ENCODE measurements at places on chromosomes 2 and 18. TPM values are rescaled to one million over a fixed set of nuclear protein-coding genes. Genes with fewer than 3 reads are reported as not detected.

GRCh38 chr2:192969055-192969454 is 774.3 kb upstream of the TMEFF2 start:
- no peaks in the 10 kb centered on the region for H3K4me1 ChIP-seq
- DNase-seq, result no peak
- no peak overlapping the region for H3K4me3 ChIP-seq
- no peaks in the 10 kb centered on the region for H3K27me3 ChIP-seq
- H3K36me3 ChIP-seq, result no peaks in the 10 kb centered on the region
- H3K27ac ChIP-seq, result no peak overlapping the region

- H3K4me3 ChIP-seq, result no peak overlapping the region
- peak; percentile 81 for DNase-seq
- H3K4me1 ChIP-seq, result peaks cover 24% of the 10 kb centered on the region
Measured at GRCh38 chr2:39377226-39377939, 59.7 kb downstream of the MAP4K3 start.

DNA sequence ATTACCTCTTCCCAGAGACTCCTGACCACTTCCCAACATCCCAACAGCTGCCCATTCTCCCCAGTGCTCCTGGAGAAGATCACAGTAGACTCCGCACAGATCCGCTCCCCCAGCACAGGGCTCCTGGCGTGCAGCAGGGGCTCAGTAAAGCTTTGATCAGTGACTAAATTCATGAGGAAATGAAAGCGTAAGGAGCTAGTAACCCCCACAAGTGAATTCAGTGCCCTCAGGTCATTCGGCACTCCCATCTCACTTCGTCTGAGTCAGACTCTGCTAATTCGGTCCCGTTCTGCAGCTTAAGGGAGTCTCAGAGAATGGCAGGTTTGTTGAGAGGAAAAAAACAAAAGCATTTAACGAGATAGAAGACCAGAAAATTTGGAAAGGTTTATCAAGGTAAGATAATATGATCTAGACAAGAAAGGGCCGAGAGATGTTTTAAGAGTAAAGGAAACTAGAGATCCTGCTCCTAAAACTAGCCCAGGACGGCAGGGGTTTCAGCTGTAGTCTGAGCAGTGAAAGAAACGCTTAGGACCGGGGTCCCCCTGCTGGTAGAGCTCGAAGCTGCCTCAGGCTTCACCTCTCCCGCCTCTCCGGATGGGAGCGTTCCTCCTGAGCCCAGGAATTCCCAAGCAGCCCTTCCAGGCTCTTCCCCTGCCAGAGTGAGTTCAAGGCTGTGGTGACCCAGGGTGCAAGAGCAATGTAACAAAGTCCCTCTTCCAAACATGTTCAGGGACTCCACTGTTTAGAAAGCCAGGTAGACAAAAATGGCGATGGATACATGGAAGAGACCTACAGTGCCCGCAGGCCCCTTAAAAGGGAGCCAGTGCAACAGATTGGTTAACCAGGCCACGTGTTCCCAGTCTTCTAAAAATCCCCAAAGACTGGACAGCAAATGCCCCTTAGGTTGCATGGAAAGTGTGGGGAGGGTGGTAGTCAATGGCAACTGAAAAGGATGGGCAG is 127.3 kb downstream of the DNER start:
- peaks cover 12% of the 10 kb centered on the region for H3K27me3 ChIP-seq
- no peaks in the 10 kb centered on the region for H3K36me3 ChIP-seq
- H3K27ac ChIP-seq, result no peak overlapping the region
- no peaks in the 10 kb centered on the region for H3K4me1 ChIP-seq
- no peak overlapping the region for H3K4me3 ChIP-seq

- DNase-seq, result peak; percentile 38
- no peaks in the 10 kb centered on the region for H3K4me1 ChIP-seq
- H3K36me3 ChIP-seq, result no peaks in the 10 kb centered on the region
- no peak overlapping the region for H3K27ac ChIP-seq
- H3K4me3 ChIP-seq, result no peak overlapping the region
Measured at GRCh38 chr18:64037812-64038414, 68.0 kb downstream of the SERPINB8 start.

DNA sequence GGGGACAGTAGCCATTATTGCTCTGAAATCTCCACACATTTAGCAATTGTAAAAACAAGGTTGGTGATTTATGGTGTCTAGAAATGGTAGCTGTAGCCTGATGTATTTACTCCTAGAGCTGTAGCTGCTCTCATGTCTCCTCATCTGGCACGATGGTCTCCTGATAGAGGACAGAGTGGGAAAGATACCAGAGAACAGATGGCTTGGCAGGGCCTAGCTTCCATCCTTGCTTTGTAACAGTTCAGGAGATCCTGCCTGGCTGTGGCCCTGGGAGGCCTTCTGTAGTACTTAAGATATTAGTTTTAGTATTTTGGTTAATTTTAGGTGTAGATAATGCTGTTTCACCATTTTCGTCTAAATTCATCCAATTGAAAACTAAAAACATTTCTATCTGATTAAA is 6.7 kb downstream of the ATG16L1 start:
- no peaks in the 10 kb centered on the region for H3K27me3 ChIP-seq
- peaks cover 40% of the 10 kb centered on the region for H3K36me3 ChIP-seq
- no peak overlapping the region for H3K27ac ChIP-seq
- no peak overlapping the region for H3K4me3 ChIP-seq

GRCh38 chr2:21427606-21428005 is 303.8 kb downstream of the TDRD15 start:
- no peak for DNase-seq
- H3K27me3 ChIP-seq, result no peaks in the 10 kb centered on the region
- no peak overlapping the region for H3K27ac ChIP-seq
- no peaks in the 10 kb centered on the region for H3K36me3 ChIP-seq
- H3K4me1 ChIP-seq, result no peaks in the 10 kb centered on the region

DNA sequence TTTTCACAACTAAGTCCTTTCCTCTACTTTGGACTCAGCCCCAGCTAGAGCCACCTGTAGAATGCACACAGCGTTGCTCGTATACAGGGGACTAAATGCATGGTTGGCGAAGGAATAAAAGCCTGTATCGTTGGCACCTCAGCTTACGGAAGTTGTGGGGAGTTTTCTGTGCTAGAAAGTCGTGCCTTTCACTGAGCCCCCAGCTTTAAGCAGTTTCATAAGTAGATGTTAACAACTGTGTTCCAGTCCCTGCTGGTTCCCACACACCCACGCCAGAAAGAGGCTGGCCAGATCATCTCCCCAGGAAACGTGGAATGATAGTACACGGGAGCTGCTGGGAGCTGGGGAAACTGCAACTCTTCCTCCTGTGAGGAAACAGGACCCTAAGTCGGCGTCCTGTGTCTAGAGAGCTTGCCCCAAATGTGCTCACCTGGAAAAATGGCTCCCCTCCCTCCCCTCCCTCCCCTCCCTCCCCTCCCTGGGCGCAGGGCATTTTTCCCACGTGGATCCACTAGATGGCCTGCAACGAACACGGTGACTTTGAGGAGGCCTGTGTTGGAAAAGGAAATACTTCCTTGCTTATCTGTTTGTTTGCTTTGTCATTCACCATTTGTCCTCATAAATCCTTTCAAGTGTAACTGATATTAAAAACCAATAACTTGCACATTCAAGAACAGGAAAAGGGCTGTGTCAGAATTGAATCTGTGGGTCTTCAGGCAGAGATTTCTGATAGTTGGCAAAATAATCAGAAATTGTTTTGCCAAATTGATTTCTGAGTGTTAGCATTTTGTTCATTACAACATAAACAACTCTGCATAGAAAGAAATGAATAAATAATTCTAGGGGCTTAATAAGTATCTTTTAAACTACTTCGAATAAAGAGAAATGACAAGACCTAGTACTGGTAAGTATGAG is 43.9 kb upstream of the RFX8 start:
- no peak for DNase-seq
- peaks cover 7% of the 10 kb centered on the region for H3K36me3 ChIP-seq
- H3K4me1 ChIP-seq, result peaks cover 23% of the 10 kb centered on the region
- no peak overlapping the region for H3K27ac ChIP-seq

DNA sequence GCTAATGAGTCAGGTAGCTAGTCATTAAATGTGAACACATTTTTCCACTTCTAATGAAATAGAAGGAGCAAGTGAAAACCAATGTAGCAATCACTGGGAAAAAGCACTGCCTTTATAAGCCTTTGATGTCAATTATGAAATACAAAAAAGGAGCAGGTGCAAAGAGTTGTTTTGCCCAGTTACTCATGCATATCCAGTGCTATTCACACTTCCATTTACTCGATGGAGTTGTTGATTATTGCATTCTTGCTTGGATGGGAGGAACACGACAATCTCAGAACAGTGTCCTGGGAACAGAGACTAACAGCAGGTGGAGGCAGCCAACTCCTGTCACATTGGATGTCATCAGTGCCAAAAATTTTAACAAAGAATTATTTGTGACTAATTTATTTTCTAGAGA is 372.5 kb downstream of the CBLN2 start:
- no peaks in the 10 kb centered on the region for H3K27me3 ChIP-seq
- H3K27ac ChIP-seq, result no peak overlapping the region

DNA sequence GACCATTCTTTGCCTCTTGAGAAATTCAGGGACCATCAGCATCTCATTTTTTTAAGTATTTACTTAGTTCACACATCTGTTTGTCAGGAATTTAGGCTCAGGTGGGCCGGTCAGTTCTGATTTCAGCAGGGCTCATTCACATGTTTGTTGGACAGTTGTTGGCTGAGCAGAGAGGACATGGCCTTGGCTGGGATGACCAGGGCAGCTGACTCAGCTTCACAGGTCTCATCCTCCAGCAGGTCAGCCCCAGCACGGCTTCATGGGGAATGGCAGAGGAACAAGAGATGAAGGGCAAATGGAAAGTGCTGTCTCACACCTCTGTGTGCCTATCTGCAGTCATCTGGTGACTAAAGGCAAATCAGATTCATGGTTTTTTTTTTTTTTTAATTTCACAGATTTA is 136.1 kb upstream of the TMEM200C start:
- peaks cover 19% of the 10 kb centered on the region for H3K36me3 ChIP-seq
- DNase-seq, result no peak
- H3K4me1 ChIP-seq, result no peaks in the 10 kb centered on the region
- H3K27ac ChIP-seq, result no peak overlapping the region
- H3K27me3 ChIP-seq, result no peaks in the 10 kb centered on the region
- H3K4me3 ChIP-seq, result no peak overlapping the region

DNA sequence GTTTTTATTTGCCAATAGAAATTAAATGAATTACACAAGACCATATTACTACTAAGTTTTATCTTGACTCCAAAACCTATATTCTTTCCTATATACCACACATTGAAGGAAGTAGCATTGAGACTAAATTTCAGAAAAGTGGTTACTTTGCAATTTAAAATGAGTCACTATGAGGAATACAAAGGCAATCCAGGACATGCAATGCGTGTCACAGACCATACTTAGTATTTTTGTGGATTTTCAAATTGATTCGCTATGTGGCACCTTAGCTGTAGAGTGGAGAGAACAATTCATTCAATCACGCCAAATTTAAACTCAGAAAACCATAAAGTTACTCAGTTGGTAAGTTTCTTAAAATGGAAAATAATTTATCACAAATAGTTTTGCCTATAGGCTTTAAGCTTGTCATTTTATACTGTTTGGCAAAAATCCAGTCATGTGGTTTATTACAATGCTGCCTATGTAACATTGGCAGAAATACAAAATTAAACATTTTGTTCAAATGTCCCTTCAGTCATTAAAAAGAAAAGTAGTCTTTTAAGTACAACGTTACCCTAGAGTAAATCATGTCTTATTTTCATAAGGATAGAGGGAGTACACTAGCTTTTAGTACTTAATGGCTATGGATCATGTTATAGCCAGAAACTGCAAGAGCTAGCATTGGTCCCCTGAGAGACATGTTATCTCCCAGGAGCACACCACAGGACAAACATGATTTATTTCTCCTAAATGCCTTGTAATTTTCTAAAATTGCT is 222.8 kb upstream of the CDH7 start:
- no peaks in the 10 kb centered on the region for H3K4me1 ChIP-seq
- no peaks in the 10 kb centered on the region for H3K27me3 ChIP-seq
- H3K27ac ChIP-seq, result no peak overlapping the region
- no peak for DNase-seq
- H3K36me3 ChIP-seq, result no peaks in the 10 kb centered on the region
- H3K4me3 ChIP-seq, result no peak overlapping the region

DNA sequence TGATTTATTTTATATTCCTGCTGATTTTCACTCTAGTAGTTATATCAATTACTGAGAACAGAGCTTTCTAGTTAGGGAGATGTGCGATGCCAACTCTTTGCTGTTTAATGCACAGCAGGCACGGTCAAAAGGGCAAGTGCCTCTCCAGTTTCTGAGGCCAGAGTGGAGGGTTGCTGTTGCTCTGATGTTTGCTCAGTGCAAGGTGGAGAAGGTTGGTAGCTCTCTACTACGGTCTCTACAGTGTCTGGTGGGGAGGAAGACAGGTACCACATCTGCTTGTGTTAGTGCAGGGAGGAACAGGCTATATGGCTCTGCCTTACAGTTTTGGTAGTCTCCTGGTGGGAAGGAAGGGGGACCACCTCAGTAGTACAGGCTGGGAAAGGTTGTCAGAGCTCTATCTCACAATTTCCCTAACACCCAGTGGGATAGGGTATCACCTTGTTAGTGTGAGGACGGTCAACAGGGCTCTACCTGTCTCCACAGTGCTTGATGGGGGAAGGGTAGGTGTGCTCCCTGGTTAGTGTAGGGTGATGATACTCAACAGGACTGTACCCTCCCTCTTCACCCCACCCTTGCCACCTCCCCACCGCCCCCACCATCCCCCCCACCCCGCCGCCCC is 85.9 kb downstream of the FANCL start:
- H3K4me3 ChIP-seq, result no peak overlapping the region
- H3K4me1 ChIP-seq, result no peaks in the 10 kb centered on the region
- H3K27ac ChIP-seq, result no peak overlapping the region
- no peaks in the 10 kb centered on the region for H3K27me3 ChIP-seq
- no peak for DNase-seq

DNA sequence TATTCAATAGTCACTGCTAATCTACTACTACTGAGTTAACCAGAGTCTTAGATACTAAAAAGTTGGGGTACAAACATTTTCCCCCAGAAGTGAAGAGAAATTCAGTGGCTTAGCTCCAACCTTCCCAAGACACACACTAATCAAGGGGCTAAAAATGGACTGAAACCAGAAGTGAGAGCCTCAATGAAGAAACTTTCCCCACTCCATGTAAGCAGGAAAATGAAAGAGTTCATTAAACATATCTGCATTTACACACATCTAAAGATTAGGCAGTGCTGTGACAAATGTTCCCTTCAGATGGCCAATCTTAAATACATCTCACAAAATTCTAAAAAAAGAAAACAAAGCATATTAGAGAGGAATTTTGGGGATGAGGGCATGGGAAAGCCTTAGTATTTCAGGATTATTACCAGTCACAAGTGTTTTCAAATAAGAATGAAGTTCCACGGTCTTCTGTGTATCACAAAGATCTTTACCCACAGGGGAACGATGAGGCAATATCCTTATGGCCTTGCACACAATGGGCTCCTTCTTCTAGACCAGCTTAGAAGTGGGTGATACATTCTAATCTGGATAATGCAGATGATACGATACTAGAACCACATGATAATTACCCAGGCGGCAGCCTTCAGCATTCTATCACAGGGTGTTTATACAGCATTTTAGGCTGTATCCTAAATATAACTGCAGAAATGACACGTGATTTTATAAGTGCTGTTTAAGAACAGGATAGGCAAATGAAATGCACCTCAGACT is 17.1 kb downstream of the ANKRD44 start:
- DNase-seq, result no peak
- H3K27me3 ChIP-seq, result no peaks in the 10 kb centered on the region
- H3K36me3 ChIP-seq, result peaks cover 20% of the 10 kb centered on the region
- peak overlapping the region; percentile 88 for H3K27ac ChIP-seq

GRCh38 chr2:138713069-138713496 is 67.1 kb downstream of the NXPH2 start:
- H3K4me3 ChIP-seq, result no peak overlapping the region
- no peaks in the 10 kb centered on the region for H3K4me1 ChIP-seq
- peaks cover 19% of the 10 kb centered on the region for H3K27me3 ChIP-seq
- DNase-seq, result no peak
- H3K36me3 ChIP-seq, result no peaks in the 10 kb centered on the region

The PRKAG3 gene
- polyA plus RNA-seq, result not detected

The EIPR1 gene
- polyA plus RNA-seq, result 40.2 TPM

The ALPI gene
- polyA plus RNA-seq, result not detected

The CRYBA2 gene
- polyA plus RNA-seq, result not detected

The NEURL3 gene
- polyA plus RNA-seq, result not detected

The PCARE gene
- polyA plus RNA-seq, result not detected

The C2orf74 gene
- 48.9 TPM for polyA plus RNA-seq
